ENCODE measurements at places on chromosomes 2 and 18.

DNA sequence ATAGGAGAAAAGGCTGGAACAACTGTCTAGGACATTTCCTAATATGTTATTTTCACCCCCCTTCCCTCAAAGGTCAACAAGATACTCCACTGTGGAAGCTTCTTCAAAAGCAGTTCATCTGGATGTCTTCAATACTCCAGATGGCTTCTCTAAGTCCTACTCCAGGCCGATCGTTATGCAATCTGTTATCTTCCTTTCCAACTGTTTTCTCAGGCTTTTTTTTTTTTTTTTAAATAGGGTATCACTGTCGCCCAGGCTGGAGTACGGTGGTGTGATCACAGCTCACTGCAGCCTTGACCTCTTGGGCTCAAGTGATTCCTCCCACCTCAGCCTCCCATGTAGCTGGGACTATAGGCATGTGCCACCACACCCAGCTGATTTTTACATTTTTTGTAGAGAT lies 26.3 kb downstream of the ATP8B1 start:
- DNase-seq, result no peak

DNA sequence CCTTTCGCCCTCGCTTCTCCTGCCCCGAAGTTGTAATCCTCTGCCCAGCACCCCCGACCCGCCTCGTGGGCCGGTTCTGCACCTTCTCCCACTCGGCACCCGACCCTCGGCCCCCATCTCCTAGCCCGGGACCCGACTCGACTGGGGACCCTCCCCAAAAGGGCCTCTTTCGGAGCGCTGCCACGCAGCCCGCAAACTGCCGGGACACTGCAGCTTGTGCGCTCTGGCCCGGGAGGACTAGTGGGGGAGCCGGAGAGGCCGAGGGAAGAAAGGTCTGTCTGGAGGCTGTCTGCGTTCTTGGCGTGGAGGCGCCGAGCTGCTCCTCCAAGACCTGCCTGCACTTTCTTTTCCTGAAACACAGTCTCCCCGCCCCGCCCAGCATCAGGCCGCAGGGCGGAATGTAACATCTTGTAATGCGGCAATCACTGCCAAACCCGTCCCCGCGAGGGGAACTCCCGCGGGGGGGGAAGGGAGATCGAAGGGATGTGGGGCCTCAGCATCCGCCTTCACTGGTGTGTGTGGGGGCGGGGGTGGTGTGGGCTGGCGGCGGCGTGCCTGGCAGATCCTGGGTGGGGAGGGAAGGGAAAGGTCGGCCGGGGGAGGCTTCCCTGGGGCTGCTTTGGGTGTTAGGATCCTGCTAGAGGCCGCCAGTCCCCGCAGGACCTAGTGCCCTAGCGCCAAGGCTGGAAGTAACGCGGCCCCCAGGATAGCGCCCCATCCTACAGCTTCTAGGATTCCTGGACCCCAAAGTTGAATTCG lies 7.4 kb downstream of the DLX2 start:
- DNase-seq, result no peak

- peak; percentile 53 for DNase-seq
Measured at GRCh38 chr18:22185771-22186386, 16.5 kb downstream of the GATA6 start.

DNA sequence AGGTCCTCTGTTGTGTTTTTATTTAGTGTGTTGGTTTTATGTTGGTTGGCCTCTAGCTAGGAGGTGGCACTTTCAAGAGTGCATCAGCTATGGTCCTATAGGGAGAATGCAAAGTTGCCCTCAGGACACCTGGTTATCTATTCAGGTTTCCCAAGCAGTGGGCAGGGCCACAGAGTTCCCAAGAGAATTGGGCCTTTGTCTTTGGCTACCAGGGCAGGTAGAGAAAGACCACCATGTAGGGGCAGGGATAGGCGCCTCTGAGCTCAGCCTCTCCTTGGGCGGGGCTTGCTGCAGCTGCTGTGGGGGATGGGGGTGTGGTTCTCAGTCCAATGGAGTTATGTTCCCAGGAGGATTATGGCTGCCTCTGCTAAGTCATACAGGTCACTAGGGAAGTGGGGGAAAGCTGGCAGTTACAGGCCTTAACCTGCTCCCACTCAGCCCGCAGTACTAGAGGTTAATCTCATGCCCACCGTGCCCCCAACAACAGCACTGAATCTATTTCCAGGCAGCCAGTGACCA lies 26.0 kb downstream of the ABCB11 start:
- DNase-seq, result no peak

GRCh38 chr18:2847317-2848246 lies 776 bp downstream of the EMILIN2 start:
- no peak for DNase-seq

DNA sequence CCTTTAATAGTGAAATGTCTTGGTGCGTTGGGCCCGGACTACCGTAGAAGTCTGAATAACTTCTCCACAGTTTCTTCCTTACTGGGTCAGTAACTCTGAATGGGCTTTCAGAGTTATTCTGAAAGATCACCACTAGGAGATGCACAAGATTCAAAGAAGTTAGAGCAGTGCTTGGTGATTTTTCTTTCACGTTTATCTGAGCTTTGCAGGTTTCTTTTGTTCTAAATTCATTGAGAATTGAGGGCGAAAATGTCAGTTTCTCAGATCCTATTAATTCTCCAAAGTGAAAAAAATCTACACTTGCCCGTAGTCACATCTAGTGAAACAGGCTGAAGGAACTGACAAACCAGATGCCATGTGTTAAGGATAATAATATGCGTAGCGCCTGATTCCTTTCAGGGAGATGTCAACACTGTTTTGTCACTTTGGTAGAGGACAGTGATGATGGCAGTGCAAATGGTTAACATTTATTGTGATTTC lies 70.1 kb downstream of the QPCT start:
- DNase-seq, result peak; percentile 48

- no peak for DNase-seq
Measured at GRCh38 chr2:3051266-3051665, 326.4 kb downstream of the EIPR1 start.

- no peak for DNase-seq
Measured at GRCh38 chr18:28045880-28046279, 131.1 kb downstream of the CDH2 start.

DNA sequence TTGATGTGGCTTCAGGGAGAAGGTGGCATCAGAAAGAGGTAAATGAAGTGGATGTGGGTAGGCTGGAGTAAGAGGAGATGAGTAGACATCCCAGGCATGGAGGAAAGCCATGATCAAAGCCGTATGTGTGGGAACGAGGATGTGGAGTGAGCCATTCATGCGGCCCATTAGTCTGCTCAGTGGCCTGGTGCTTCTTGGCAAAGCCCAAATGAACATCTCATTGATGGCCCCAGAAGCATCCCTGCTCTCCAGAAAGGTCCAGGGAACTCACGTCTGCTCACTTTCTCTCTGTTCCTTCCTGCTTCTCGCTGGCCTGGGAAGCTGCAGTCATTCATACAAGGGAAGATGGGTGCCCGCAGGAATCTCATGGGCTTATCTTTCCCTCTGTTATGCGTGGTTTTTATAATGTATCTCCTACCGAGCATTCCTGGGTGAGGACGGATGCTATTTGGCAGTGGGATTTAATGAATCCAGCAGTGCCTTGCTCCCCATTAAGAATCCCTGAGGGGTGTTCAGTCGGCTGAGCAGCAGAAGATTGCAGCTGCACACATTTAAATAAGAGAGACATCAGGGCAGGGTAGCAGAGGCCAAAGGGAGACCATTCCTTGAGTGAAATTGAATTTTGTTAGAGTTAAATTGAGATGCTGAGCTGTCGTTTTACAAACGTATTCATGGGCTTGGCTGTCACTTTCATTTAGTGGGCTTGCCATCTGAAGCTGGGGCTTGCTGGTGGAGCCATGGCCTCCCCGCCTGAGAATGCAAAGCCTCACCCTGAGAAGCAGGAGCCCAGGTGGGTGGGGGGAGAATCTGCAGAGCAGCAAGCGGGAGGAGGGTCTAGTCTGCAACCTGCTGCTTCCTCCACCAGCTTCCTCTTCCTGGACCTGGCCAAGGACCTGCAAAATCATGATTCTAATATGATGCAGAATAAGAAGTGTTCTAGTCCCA lies 64.5 kb downstream of the LYPD1 start:
- DNase-seq, result no peak

DNA sequence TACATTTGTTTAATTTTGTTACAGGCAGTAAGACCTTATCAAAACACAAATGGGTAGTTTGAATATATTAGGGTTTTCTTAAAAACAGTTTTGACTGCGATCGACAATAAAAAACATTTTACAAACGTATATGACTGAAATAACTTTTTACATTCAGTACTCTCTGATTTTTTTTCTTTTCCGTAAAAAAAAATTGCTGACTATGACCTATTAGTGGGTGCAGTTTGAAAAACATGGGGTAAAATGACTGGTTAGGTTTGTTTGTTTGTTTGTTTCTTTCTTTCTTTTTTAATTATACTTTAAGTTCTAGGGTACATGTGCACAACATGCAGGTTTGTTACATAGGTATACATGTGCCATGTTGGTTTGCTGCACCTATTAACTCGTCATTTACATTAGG lies 36.9 kb downstream of the EPC2 start:
- no peak for DNase-seq

DNA sequence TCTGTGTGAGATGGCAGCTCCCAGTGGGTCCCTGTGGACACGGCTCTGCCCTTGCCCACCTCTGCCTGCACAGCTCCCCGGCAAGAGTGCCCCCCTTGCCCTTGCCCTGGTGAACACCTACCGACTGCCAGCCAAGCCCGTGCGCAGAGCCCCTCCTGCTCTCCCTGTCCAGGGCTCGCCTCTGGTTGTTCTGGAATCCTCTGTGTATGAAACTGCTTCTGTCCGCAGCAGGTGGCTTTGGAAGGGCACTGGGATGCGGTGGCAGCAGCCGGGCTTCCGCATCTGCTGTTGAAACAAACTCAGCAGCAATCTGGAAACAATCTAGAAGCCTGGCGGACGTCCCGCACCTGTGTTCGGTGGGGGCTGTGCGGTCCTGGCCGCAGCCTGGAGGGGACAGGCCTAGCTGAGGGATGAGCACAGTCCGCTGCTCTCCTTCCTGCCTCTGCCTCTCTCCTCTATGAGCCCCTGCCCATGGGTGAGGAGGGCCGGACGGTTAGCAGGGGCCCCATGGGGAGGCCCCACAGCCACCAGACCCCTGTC lies 34.0 kb upstream of the KLF11 start:
- DNase-seq, result no peak

- no peak for DNase-seq
Measured at GRCh38 chr2:31660165-31660564, 79.4 kb upstream of the SRD5A2 start.

DNA sequence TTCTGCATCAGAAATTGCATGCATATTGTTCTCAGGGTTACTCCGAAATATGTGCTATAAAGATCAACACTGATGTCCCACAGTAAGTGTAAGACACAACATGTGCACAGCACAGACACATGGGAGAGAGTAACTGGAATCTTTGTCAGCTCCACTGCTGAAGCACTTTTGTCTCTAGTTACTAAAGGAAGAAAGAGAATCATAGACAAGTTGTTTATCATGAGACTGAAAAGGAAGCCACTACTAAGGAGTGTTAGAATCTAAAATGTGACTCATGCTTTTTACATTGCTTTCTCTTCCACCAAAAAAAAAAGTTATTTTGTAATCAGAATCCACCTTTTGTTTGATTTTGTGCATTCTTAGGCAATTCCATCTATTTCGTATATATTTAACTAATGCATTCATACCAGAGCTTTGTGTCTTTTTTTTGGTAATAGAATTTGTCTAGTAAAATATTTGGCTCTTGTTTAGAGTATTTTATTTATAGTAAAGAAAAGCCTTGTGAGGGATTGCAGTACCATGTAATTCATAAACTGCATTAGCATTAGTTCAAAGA lies 502.4 kb downstream of the FBXO15 start:
- no peak for DNase-seq

Data from NCI-H774 (cell line).